ENCODE measurements at places on chromosomes 11 and 22.

DNA sequence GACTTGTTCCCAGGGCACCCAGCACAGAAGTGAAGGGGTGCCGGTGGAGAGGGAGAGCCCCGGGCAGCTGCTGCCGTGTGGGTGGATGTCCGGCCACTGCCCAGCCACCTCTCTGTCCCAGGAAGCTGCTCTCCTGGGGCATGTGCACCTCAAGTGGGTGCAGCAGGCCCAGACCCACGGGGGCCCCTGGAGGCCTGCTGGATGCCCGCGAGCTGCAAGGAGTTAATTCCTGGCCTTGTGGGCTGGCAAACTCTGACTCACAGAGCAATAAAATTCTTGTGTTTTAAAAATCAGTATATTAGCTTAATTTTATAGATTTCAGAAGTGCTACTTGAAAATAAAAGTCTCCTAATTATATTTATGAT lies 37.4 kb upstream of the KCNQ1OT1 start:
- no peak for DNase-seq

GRCh38 chr22:49724893-49725489 lies 102.7 kb downstream of the BRD1 start:
- DNase-seq = peak; percentile 30

DNA sequence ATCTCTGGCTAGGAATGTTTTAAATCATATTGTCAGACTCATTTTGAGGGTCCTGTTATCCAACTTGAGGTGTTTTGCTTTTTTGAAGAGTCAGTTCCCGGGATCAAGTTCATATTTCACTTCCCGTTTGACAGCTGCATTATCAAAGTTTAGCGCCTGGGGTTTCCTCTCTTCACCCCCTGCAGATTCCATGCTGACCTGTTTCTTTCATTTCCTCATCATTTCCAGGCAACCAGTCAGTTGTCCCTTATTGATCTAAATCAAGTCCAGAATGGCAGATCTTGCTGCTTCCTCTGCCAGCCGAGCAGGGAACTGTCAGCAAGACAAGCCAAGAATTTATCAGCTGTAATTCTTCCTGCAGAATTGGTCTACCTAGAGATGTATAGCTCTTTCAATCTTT lies 197.6 kb upstream of the SYN3 start:
- no peak for DNase-seq

DNA sequence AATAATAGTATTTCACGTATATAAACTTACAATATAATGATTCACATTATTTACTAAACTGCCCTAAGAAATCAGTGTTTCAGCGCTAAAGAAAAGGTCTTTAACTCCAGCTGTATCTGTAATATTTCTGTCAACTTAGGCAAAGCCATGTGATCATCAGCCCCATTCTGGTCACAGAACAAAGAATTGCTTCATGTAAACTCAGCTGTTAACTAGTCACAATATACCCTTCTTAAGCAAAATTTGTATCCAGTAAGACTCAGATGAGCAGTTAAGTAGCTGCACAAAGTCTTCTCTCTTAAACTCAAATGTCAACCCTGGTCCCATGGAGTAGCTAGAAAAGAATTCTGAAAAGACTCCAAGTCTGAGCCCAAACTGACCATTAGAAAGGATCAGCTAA lies 26.6 kb downstream of the HPS5 start:
- DNase-seq = no peak

- no peak for DNase-seq
Observed at GRCh38 chr11:19275496-19275895, 34.8 kb upstream of the E2F8 start.

- no peak for DNase-seq
Observed at GRCh38 chr11:90391756-90392155, 168.9 kb upstream of the CHORDC1 start.

DNA sequence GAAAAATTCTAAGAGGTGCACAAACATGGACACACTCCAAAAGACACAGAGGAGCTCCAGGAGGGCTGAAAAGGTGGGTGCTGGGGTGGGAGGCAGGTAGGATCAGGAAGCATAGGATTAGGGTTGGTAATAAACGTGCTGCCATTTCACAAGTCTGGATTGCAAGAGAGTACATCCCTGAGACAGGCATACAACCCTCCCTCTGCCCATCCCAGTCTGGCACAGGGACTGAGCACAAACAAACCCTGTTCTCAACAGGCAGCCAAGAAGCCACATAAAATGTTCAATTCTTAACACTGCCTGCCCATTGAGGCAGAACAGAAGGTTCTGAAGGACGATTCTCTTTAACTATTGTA lies 18.5 kb downstream of the SLC35F2 start:
- no peak for DNase-seq

DNA sequence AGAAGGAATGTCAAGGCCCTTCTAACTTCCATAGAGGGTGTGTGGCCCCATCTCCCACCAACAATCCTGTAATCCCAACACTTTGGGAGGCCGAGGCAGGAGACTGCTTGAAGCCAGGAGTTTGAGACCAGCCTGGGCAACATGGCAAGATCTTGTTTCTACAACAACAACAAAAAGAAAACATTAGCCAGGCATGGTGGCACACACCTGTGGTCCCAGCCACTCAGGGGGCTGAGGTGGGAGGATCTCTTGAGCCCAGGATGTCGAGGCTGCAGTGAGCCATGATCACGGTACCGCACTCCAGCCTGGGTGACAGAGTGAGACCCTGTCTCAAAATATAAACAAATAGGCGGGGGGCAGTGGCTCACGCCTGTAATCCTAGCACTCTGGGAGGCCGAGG lies 16.9 kb downstream of the TSPAN32 start:
- DNase-seq = no peak

DNA sequence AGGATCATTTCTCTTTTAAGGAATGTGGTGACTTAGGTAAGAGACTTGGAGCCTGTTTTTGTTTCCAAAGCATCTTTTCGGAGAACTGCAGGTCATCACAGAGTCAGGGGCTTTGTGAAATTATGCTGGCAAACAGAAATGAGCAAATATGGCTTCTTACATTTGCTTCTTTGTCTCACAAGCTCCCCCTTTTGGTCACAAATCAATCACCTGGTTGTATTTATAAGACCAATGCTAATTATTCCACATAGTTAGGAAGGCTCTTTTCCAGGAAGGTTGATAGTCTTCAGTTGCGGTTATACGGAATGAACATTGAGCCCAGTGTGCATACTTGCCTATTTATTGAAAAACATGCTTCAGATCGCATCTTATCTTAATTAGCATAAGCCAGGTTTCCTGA lies 34.6 kb upstream of the CEP126 start:
- no peak for DNase-seq

- no peak for DNase-seq
Observed at GRCh38 chr11:100151944-100152343, 535.1 kb upstream of the ARHGAP42 start.

DNA sequence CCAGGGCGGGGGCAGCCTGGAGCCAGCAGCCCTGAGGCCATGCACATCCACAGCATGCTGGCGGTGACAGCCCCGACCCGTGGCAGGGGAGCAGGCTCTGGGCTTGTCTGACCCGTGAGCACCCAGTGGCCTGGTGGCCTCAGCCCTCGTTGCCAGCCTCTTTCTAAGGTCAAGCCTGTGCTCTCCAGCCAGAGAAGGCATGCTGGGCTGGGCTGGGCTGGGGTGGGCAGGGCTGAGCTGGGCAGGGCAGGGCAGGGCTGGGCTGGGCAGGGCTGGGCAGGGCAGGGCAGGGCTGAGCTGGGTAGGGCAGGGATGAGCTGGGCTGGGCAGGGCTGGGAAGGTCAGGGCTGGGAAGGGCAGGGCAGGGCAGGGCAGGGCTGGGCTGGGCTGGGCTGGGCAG lies 10.6 kb downstream of the H19 start:
- no peak for DNase-seq

- no peak for DNase-seq
Observed at GRCh38 chr22:38163844-38164550, 17.6 kb downstream of the PLA2G6 start.

DNA sequence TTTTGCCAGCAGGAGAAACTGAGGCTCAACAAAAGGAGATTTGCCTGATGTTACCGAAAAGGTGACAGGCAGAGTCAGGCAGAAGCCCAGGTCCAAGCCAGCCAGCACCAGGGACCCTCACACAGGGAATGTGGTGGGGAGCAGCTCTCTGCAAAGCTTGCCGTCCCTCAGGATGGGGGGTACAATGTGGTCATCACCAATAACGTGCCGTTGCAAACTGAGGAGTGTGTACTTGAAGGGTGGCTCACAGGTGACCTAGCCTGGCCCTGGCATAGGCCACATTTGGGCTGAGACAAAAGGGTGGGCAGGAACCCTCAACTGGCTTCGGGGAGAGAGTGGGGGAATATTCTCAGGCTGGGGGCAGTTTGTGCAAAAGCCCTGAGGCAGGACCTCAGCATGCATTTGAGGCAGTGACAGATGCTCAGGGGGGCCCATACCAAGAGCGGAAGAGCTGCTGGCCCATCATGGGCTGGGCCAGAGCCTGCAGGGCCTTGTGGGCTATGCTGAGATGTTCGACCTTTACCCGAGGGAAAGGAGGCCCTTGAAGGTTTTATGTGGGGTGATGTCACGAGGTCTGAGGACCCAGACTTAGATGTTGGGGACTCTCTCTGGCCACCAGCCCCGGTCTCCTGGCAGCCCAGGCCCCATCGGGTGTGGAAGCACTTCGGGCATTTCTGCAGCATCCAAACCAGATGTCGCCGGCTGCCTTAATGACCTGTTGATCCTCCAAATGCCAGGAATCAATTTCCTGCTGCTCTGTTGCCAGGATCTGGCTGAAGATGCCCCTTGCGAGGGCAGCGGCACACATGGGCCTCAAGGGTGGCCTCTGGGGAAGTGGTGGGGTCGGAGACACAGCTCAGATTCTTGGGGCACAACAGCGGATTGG lies 57.4 kb upstream of the SHISAL1 start:
- DNase-seq = no peak

- no peak for DNase-seq
Observed at GRCh38 chr11:34531663-34532062, 18.1 kb upstream of the ELF5 start.

GRCh38 chr22:16834971-16835370 lies 9.8 kb upstream of the XKR3 start:
- DNase-seq = peak; percentile 1

GRCh38 chr11:7909585-7910285 lies 21.3 kb downstream of the OR10A6 start:
- DNase-seq = no peak

Data from hypothalamus (tissue), 51 donors.